IMR-90 (cell line): ENCODE measurements at places on chromosomes 16 and 17. TPM values are rescaled to one million over a fixed set of nuclear protein-coding genes. Genes with fewer than 3 reads are reported as not detected.
A peak's percentile ranks its signal among the peaks of the same experiment; 100 is the strongest.

- peaks cover 2% of the 10 kb centered on the region; the same call in 1 of the 2 replicates for H3K4me1 ChIP-seq
- no peaks in the 10 kb centered on the region for H3K27me3 ChIP-seq
- H3K4me3 ChIP-seq: no peak overlapping the region
- no peak for DNase-seq
- no peak overlapping the region for H3K27ac ChIP-seq
- H3K36me3 ChIP-seq: no peaks in the 10 kb centered on the region
Measured at GRCh38 chr16:68090130-68090529, 5.0 kb downstream of the NFATC3 start.

GRCh38 chr17:29194669-29195068 lies 14.5 kb upstream of the MYO18A start:
- H3K4me1 ChIP-seq: peaks cover 2% of the 10 kb centered on the region; the same call in 1 of the 2 replicates

GRCh38 chr17:82794781-82795482 lies 43.1 kb downstream of the TBCD start:
- peak; percentile 20 for DNase-seq
- H3K4me3 ChIP-seq: no peak overlapping the region
- peaks cover 7% of the 10 kb centered on the region for H3K4me1 ChIP-seq
- H3K27me3 ChIP-seq: no peaks in the 10 kb centered on the region

DNA sequence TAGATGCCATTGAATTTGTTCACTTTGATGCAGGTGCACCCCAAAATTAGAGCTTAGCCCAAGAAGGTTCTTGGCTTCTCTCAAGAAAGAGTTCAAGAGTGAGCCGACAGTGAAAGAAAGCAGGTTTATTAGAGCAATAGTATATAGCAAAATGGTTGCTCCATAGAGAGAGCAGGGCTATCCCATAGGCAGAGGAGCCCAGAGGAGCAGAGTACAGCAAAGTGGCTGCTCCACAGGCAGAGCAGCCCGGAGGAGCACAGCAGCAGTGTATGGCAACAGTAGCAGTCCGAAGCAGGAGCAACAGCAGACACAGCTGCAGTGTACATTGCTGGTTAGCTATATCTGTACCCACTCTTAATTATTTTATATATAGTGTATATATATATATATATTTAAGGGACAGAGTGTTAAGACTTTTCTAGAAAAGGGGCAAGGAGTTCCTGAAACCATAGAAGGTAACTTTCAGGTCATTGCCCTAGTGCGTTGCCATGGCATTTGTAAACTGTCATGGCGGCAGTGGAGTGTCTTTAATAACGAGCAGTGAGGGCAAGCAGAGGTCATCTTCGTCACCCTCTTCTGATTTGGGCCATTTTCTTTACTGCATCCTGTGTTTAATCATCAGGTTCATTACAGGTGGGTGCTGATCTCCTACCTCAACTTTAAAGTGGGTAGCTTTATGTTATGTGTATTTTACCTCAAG lies 222.7 kb downstream of the CYB561 start:
- H3K36me3 ChIP-seq: peaks cover 2% of the 10 kb centered on the region; the same call in 1 of the 2 replicates
- H3K4me1 ChIP-seq: no peaks in the 10 kb centered on the region
- DNase-seq: no peak

DNA sequence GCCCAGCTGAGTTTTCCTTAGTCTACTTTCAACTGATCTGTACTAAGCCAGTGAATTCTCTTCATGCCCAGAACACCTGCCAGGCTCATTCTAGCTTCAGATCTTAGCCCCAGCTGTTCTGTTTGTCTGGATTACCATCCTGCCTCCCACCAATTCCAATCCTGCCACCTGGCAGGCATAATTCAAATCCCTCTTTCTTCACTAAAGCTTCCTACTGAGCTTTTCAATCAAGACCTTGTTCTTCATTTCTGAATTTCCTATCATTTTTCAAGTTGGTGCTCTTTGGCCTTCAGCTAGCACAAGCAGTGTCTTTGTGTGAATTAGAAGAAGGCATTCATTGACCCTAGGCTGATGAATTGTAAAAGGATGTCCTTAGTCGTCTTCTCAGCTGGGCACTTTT lies 357.6 kb downstream of the UTP18 start:
- H3K4me1 ChIP-seq: no peaks in the 10 kb centered on the region
- no peaks in the 10 kb centered on the region for H3K27me3 ChIP-seq
- no peak for DNase-seq
- no peak overlapping the region for H3K4me3 ChIP-seq
- no peak overlapping the region for H3K27ac ChIP-seq

The TBC1D3L gene
- total RNA-seq: 0.28 and 0.36 TPM in 2 replicates

The SEZ6L2 gene
- 0.72 and 0.83 TPM in 2 replicates for total RNA-seq

The SLC2A4 gene
- under 0.01 TPM in 1 of 2 replicates, not detected in the other for total RNA-seq

DNA sequence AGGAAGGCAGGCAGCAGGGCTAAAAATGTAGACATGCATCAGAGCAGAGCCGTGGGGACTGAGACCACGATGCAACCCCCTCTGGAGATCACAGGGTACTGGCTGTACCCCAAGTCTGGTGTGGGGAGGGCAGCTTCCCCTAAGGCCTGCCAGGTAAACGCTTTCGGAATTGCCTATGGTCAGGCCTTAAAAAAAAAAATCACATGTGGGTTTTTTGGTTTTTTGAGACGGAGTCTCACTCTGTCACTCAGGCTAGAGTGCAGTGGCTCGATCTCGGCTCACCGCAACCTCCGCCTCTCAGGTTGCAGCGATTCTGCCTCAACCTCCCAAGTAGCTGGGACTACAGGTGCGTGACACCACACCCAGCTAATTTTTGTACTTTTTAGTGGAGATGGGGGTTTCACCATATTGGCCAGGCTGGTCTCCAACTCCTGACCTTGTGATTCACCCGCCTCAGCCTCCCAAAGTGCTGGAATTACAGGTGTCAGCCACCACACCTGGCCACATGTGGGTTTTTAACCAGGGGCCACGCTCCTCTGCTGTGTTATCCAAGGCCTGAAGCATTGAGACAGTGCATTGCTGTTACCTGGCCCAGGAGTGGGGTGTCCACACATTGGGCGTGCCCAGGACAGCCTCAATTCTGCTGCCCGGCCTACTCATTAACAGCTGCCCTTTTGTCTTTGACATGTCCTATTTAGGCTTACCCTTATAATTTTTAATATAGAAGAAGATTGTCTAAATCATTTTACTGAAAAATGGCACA lies 50.4 kb downstream of the LITAF start:
- no peak overlapping the region for H3K27ac ChIP-seq
- no peak for DNase-seq
- peaks cover 5% of the 10 kb centered on the region; the same call in 1 of the 2 replicates for H3K4me1 ChIP-seq
- no peaks in the 10 kb centered on the region for H3K27me3 ChIP-seq
- H3K4me3 ChIP-seq: no peak overlapping the region

The MPHOSPH6 gene
- total RNA-seq: 5.4 and 28.1 TPM in 2 replicates

- H3K36me3 ChIP-seq: no peaks in the 10 kb centered on the region
- no peak for DNase-seq
- H3K4me1 ChIP-seq: peaks cover 2% of the 10 kb centered on the region; the same call in 1 of the 2 replicates
Measured at GRCh38 chr17:3033248-3033640, 30.2 kb downstream of the OR1D5 start.

The SEPHS2 gene
- 10.4 and 10.6 TPM in 2 replicates for total RNA-seq

The SLC13A2 gene
- not detected in 2 replicates for total RNA-seq

DNA sequence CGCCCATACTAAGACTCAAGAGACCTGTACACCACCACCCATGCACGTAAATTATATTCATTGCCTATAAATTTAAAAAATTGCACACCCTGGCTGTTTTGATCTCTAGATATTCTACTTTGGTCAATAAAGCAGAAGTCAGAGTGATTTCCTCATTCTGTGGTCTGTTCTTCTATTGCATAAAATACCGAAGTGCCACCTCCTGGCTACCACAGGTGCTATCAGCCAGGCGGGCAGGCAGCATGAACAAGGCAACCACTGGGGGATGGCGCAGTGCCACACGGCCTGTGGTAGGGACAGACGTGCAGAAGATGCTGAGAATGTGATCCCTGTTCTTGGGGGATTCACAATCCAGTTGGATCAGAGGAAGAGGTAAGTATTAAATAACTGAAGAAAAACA lies 122.3 kb downstream of the CDK5R1 start:
- DNase-seq: no peak
- H3K36me3 ChIP-seq: no peaks in the 10 kb centered on the region
- H3K4me1 ChIP-seq: no peaks in the 10 kb centered on the region

- H3K27ac ChIP-seq: no peak overlapping the region
- peaks cover 33% of the 10 kb centered on the region for H3K36me3 ChIP-seq
- no peaks in the 10 kb centered on the region for H3K27me3 ChIP-seq
- H3K4me3 ChIP-seq: no peak overlapping the region
- DNase-seq: no peak
Measured at GRCh38 chr17:40153603-40154236, 13.4 kb downstream of the CASC3 start.

DNA sequence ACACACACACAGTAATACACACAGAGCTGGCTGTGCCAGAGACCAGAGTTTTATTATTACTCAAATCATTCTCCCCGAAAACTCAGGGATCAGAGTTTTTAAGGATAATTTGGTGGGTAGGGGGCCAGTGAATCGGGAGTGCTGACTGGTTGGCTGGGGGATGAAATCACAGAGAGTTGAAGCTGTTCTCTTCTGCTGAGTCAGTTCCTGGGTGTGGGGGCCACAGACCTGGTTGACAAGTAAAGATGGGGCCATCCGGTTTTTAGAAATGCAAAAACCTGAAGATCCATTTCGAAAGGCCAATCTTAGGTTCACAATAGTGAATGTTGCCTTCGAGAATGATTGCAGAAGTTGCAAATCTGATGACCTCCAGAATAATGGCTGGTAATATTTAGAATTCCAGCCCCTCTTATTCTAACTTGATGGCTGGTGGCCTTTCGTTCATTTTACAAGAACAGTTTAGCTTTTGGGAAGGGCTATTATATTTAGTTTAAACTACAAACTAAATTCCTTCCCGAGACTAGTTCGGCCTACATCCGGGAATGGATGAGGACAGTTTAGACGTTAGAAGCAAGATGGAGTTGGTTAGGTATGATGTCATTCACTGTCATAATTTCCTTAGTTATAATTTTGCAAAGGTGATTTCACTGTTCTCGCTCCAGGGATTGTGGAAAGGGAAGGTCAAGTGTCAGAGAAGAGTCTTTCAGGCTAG lies 123.2 kb downstream of the KCNJ18 start:
- no peak overlapping the region for H3K27ac ChIP-seq
- no peaks in the 10 kb centered on the region for H3K36me3 ChIP-seq
- no peaks in the 10 kb centered on the region for H3K4me1 ChIP-seq
- no peak for DNase-seq

- H3K4me3 ChIP-seq: no peak overlapping the region
- H3K27me3 ChIP-seq: no peaks in the 10 kb centered on the region
- peaks cover 7% of the 10 kb centered on the region for H3K36me3 ChIP-seq
- DNase-seq: no peak
Measured at GRCh38 chr16:24755201-24755874, 25.9 kb downstream of the TNRC6A start.

DNA sequence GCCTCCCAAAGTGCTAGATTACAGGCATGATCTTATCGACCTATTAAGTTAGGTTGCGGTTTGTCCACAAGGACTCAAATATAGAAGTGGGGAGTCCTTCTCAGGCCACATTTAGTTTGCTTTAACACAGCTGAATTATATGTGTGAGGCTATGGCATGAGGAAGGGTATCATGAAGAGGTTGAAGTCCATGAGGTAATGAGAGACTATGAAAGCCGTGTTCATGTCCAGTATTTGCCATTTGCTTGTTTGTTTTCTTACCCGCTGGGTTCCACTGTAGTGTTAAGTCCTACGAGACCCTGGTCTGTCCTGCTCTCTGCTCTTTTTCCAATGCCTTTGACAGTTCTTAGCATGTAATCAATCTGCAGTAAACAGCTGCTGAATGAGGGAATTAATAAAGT lies 1072.4 kb upstream of the EEF2KMT start:
- DNase-seq: no peak
- no peaks in the 10 kb centered on the region for H3K4me1 ChIP-seq
- H3K36me3 ChIP-seq: no peaks in the 10 kb centered on the region
- H3K27ac ChIP-seq: no peak overlapping the region
- H3K27me3 ChIP-seq: no peaks in the 10 kb centered on the region

GRCh38 chr17:75228847-75229246 lies 23.4 kb downstream of the NUP85 start:
- H3K36me3 ChIP-seq: peaks cover 62% of the 10 kb centered on the region
- no peak for DNase-seq
- H3K4me1 ChIP-seq: no peaks in the 10 kb centered on the region

The UTS2R gene
- total RNA-seq: not detected in 2 replicates

DNA sequence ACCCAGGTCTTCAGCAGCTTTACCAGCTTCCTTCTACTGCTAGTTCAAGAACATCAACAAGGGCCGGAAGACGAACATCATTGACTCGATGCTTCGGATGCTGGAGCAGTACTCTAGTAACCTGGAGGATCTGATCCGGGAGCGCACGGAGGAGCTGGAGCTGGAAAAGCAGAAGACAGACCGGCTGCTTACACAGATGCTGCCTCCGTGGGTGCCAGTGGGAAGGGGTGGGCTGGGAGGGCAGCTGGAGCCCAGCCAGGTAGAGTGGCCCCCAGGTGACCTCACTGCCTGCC lies 12.1 kb downstream of the GUCY2D start:
- H3K36me3 ChIP-seq: no peaks in the 10 kb centered on the region
- H3K4me1 ChIP-seq: peaks cover 3% of the 10 kb centered on the region; the same call in 1 of the 2 replicates
- H3K4me3 ChIP-seq: no peak overlapping the region
- H3K27me3 ChIP-seq: peaks cover 77% of the 10 kb centered on the region
- no peak for DNase-seq

DNA sequence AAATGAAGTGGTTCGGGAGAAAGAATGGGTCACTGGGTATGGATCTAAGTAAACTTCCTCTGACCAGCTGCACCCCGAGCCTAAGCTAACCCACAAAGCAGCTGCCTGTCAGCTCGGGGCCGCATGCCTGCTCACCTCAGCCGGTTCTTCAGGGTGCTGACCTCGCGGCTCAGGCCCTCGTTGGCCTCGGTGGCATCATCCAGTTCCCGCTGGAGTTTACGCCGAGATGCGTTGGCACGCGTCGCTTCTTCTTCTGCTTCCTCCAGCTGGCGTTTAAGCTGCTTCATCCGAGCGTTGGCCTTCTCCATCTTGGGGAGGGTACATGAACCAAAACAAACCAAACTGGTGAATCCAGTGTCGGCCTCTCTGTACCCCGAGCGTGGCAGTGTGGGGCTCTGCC lies 41.1 kb downstream of the NDEL1 start:
- H3K4me1 ChIP-seq: peaks cover 7% of the 10 kb centered on the region
- DNase-seq: no peak
- no peak overlapping the region for H3K27ac ChIP-seq
- H3K4me3 ChIP-seq: no peak overlapping the region
- H3K36me3 ChIP-seq: peaks cover 83% of the 10 kb centered on the region
